ENCODE measurements at places on chromosomes 6 and 20. TPM values are rescaled to one million over a fixed set of nuclear protein-coding genes. Genes with fewer than 3 reads are reported as not detected.

The KCNQ2 gene
- total RNA-seq: not detected

The ARFRP1 gene
- 69.8 TPM for total RNA-seq

The GTSF1L gene
- total RNA-seq: not detected

The LTB gene
- 0.42 TPM for total RNA-seq

The TBXT gene
- not detected for total RNA-seq

The GSTA4 gene
- total RNA-seq: 12.2 TPM

The HCRTR2 gene
- total RNA-seq: not detected

The SLA2 gene
- total RNA-seq: 1.5 TPM

The ADGRG6 gene
- total RNA-seq: 145 TPM

The RRAGD gene
- total RNA-seq: 14.6 TPM

The C6orf163 gene
- total RNA-seq: 7.7 TPM

The COL11A2 gene
- total RNA-seq: 0.96 TPM

The SLC22A2 gene
- not detected for total RNA-seq

The KHDC1L gene
- not detected for total RNA-seq

The SLC24A3 gene
- total RNA-seq: 17.1 TPM

The GPLD1 gene
- 6.2 TPM for total RNA-seq

The LY6G5C gene
- 3.0 TPM for total RNA-seq

The SLC52A3 gene
- total RNA-seq: 19.1 TPM

The BPIFB2 gene
- total RNA-seq: not detected

The KIF25 gene
- not detected for total RNA-seq

The NKAPL gene
- total RNA-seq: 1.4 TPM

The CRIP3 gene
- 1.5 TPM for total RNA-seq

The EDEM2 gene
- 20.5 TPM for total RNA-seq

The POPDC3 gene
- total RNA-seq: not detected

The PAK5 gene
- 0.13 TPM for total RNA-seq

The IMPG1 gene
- not detected for total RNA-seq

The C6orf58 gene
- total RNA-seq: 0.55 TPM

The SMPDL3A gene
- 18.8 TPM for total RNA-seq

The KLHDC3 gene
- total RNA-seq: 40.3 TPM

The VPS52 gene
- 80.8 TPM for total RNA-seq

The CD40 gene
- total RNA-seq: 29.0 TPM

The CLPSL1 gene
- total RNA-seq: not detected

The TFAP2D gene
- not detected for total RNA-seq

The OR2H2 gene
- not detected for total RNA-seq

The BPI gene
- not detected for total RNA-seq

The HLA-DPB1 gene
- 82.5 TPM for total RNA-seq

The RAE1 gene
- 26.3 TPM for total RNA-seq

The CPXM1 gene
- 3.0 TPM for total RNA-seq

The AGER gene
- 16.9 TPM for total RNA-seq

The HSPA1L gene
- total RNA-seq: 1.7 TPM

The E2F1 gene
- total RNA-seq: 2.0 TPM

The EYA4 gene
- 4.1 TPM for total RNA-seq

The TSBP1 gene
- not detected for total RNA-seq

The FKBP1A gene
- 260 TPM for total RNA-seq

The GLO1 gene
- total RNA-seq: 74.5 TPM

The ANKS1A gene
- 36.0 TPM for total RNA-seq

The GRIK2 gene
- total RNA-seq: 1.8 TPM

The CALHM4 gene
- total RNA-seq: not detected

The SLC17A1 gene
- total RNA-seq: not detected

The CST2 gene
- not detected for total RNA-seq

Measured in ureter (tissue), 1 donor.